ENCODE measurements at places on chromosomes 2 and 18. TPM values are rescaled to one million over a fixed set of nuclear protein-coding genes. Genes with fewer than 3 reads are reported as not detected.

- DNase-seq = no peak
These were observed 479.3 kb upstream of the HS6ST1 start for GRCh38 chr2:128797937-128798336.

- DNase-seq = no peak
These were observed 305.7 kb downstream of the AGPS start for GRCh38 chr2:177698281-177698680.

DNA sequence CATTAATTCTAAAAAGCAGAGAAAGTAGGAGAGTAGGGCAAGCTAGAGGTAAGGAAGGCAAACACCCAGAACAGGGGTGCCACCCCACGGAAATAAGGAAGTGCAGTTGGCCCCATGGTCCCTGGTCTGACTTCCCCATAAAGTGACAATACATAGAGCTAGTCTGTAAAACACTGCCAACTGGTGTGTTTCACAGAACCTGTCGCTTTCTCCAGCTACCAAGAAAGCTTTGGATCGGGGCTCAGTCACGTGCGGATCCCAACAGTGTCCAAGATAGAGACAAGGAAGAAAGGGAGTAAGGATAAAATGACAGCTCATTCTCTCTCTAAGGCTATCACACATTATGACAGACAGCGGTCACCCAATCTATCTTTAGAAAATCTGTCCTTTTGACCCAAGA is 36.4 kb downstream of the TBC1D8 start:
- DNase-seq = no peak

GRCh38 chr2:36587556-36587955 is 10.4 kb downstream of the FEZ2 start:
- no peak for DNase-seq

CNDP1 gene
- total RNA-seq = not detected

DNA sequence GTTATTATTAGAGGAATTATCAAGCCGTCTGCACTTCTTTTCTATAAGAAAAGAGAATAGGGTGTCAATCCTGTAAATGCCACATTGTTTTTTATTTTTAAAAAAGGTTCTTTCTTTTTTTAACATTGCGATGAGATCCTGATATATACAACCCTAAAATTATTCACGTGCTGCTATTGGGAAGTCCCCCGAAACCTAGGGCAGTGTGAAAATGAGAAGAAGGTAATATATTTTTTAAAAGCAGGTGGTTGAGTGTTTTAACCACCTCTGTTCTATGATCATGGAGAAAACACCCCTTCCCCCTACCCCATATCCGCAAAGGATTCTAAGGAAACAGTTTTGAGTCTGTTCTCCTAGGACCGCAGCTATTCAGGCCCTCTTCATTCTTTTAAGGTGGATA is 94.5 kb upstream of the KLHL14 start:
- no peak for DNase-seq

- DNase-seq = no peak
These were observed 619.8 kb downstream of the CCDC85A start for GRCh38 chr2:56803596-56803995.

GRCh38 chr18:7632152-7633098 is 65.3 kb downstream of the PTPRM start:
- DNase-seq = no peak

GALNT13 gene
- 0.05 TPM for total RNA-seq

GRCh38 chr18:32937597-32937996 is 164.8 kb upstream of the KLHL14 start:
- DNase-seq = no peak

GRCh38 chr2:157264099-157264498 is 6.6 kb downstream of the GALNT5 start:
- DNase-seq = no peak

GRCh38 chr2:85063981-85064599 is 69.1 kb upstream of the TCF7L1 start:
- DNase-seq = no peak

DNA sequence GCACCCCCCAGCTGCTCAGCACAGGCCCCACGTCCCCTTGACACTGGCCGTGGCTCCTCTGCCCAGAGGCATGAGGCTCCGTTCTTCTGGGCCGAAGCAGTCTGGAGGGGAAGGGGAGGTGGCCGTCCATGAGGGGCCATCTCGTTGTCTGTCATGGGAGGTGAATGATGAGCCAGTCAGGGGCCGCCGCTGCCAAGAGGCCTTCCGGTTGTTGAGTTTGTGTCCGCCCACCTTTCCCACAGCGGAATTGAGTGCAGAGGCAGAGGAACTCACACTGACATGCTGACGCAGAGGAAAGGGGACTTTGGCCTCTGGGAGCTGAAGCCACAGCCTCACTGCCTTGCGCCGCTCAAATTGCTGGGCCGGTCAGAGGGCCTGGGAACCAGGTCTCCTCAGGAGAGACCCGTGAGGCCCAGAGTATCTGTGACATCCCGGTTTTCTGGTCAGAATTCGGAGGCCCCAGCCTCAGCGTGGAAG is 268.4 kb downstream of the ATAD2B start:
- no peak for DNase-seq

DNA sequence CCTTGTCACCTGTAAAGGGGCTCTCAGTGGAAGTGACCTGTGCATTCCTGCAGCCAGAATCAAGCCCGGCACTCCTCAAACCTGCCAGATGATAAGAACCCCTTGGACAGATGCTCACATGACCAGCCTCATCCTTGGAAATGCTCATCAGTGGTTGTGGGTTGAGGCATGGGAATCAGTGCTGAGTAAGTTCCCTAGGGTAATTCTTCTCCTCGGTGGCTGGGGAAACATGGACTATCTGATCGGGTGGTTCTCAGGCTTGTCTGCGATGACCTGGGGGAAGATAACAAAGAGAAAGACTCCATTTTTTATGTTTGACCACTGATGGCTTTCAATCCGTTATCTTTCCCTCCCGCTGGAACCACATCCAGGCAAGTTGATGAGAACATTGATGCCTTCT is 84.0 kb downstream of the SPP2 start:
- no peak for DNase-seq

GRCh38 chr18:59516356-59517155 is 157.5 kb upstream of the LMAN1 start:
- peak; percentile 80 for DNase-seq
